Stimulated activated CD4-positive, alpha-beta T cell treated with anti-CD3 and anti-CD28 coated beads, Interleukin-15, amount 100 ng/mL, for 1 hour (primary cell): ENCODE measurements at places on chromosomes 13 and 19.

DNA sequence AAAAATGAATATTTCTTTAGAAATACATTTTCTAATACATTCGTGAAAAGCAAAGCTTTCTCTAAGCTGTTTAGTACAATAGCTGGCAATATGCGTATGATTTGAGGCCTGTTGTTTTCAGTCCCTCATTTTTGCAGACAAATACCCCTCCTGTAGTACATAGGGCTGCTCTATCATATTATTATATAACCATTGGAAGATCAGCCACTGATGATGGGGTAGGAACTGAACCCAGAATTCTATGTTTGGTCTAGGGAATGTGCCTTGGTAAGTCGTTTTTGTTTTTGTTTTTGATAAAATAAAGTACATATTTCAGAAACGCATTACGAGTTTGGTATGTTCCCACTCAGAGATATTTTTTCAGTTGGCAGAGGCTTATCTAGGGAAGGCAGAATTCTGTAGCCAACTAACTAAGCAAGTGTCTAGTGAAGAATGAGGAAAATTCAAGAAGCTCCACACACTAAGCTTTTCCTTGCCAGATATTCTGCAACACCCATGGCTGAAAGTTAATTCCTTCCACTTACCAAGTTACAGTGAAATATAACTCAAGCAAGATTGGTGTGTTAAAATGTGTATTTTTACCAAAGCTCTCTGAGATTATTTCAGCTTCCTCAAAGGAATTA is 656.9 kb upstream of the MIR17HG start:
- DNase-seq, result no peak

DNA sequence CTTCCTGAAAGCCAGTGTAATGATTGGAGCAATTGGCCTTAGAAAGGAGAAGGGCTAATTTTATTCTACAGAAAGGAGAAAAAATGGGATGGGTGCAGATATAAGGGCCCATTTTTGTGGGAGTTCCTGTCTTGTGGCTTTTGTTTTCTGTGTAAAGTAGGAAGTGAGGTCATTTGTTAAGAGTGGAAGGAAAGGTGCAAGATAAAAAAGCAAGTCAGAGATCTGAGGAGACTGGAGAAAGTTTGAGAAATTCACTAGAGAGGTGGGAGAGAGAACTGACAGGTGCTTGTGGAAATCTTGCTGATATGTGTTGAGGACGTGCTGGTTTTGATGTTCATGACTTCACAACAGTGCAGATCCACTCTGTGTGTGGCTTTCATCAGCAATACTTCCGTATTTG is 349.4 kb downstream of the DLEU7 start:
- DNase-seq, result no peak

GRCh38 chr13:35530147-35530546 is 53.7 kb upstream of the MAB21L1 start:
- no peak for DNase-seq

DNA sequence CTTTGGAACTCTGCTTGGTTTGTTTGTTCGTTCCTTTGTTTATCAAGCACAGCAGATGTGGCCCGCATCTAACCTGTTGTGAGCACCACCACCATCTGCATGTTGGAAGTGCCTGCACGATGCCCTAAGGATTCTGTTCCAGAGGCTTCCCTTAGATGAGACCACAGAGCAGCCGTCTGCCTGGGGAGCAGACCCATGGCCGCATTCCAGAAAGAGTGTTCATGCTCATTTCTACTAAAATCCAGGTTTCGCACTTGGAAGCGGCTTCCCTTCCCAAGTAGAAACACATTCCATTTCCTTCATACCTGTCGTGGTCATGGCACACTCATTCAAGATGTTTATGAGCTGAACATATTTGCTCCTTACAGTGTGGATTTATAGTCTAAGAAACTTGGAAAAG is 27.2 kb downstream of the COL4A2 start:
- no peak for DNase-seq

- no peak for DNase-seq
These were observed 4.3 kb downstream of the RUVBL2 start for GRCh38 chr19:48997972-48998371.

GRCh38 chr19:56321989-56322440 is 7.4 kb upstream of the ZSCAN5A start:
- DNase-seq, result no peak

- DNase-seq, result no peak
These were observed 5.2 kb downstream of the TMEM255B start for GRCh38 chr13:113763961-113764792.

GRCh38 chr13:50908371-50908770 is 1.2 kb upstream of the RNASEH2B start:
- DNase-seq, result no peak

DNA sequence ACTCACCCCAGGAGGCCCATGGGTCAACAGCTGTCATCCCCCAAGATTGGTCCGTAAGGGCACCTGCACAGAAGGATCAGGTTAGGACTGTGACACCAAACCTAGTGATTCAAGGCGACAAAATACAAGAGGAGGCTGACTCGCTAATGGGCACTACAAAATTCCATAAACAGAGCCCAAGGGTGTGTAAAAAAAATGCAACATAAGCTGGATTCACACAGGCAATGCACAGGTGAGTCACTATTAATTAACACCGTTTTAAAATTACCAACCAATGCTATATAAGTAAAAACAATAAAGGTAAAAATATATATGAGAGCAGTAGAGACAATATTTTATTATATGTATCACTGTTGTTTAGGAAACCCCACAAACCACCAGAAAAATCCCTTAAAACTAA is 1.9 kb downstream of the ZNF606 start:
- DNase-seq, result no peak

- DNase-seq, result no peak
These were observed at the start of gene ATP12A for GRCh38 chr13:24680258-24680920. ATP12A (plus strand) TSS chr13:24680408; CDS start chr13:24680744, 336 bp downstream.

DNA sequence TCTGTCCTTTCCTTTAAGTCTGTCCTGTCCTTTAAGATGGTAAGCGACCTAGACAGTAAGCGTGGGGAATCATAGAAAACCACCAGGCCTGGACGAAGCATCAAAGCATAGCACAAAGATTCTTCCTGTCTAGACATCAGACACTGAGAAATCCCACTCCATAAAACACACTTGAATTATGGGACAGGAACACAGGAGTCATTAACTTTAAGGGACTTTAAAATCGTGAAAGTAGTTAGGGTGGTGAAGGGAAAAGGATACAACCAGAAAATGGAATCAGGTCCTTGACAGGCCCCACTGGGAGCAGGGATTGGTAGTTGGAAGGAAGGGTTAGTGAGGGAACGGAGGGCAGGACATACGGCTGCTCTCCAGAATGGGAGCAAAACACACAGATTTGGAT is 31.6 kb upstream of the C1QTNF9 start:
- DNase-seq, result no peak

DNA sequence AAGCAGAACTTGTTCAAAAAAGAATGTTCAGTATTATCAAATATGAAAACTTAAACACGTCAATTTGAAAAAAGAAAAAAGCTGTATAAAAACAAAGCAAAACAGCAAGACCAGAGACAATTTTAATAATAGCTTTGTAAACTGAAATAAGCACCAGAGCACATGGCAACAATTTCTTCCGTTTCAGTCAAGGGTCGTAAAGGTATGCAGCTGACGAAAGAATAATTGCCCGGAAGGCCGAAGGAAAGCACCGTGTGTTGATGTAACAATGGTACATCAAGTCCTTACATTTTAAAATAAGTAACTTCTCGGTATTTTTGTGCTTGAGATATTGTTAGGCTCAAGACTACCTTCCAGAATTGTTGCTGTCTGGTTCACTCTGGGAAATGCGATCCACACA is 1.7 kb downstream of the PROSER1 start:
- no peak for DNase-seq

DNA sequence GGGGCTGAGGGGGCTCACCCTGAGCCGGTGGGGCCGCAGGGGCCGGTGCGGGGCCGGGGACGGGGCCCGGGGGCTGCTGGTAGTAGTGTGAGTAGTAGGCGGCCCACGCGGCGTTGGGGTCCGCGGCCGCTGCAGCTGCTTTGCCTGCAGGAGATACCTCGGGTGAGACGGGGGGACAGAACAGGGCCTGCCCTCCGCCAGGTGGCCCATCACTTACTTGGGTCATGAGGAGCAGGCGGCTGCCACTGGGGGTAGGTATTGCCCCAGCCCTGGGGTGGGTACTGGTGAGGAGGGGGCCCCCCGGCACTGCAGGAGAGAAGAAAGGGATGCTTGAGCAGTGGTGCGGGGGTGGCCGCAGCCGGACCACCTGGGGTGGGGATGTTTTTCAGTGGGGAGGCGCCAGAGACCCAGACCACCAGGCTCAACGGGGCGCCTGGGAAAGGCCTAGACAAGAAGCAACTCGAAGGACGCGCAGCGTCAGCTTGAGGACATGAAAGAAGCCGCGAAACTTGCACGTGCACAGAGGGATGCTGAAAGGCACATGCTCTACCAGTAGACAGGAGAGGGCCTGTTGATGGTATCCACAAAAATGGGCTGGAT is 8.9 kb downstream of the KHSRP start:
- no peak for DNase-seq

GRCh38 chr19:3860499-3860898 is 8.3 kb downstream of the ZFR2 start:
- DNase-seq, result no peak

DNA sequence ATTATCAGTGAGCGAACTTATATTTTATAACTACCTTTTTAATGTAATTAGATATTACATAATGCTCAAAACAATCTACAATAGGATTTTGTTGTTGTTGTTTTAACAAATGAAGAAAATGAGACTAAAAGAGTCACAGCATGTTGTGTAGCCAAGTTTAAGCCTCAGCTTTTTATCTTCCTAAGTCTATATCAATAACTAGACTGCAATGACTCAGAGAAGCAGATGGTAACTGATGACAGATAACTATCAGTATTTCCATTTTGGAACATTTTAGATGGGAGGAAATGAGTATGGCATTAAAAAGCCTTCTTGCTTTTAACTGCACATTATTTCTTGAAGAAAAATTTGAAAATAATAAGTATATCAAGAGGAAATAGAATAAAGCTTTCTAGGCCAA is 825.2 kb downstream of the SLITRK1 start:
- no peak for DNase-seq

GRCh38 chr13:75021151-75021550 is 460.8 kb downstream of the TBC1D4 start:
- DNase-seq, result no peak

DNA sequence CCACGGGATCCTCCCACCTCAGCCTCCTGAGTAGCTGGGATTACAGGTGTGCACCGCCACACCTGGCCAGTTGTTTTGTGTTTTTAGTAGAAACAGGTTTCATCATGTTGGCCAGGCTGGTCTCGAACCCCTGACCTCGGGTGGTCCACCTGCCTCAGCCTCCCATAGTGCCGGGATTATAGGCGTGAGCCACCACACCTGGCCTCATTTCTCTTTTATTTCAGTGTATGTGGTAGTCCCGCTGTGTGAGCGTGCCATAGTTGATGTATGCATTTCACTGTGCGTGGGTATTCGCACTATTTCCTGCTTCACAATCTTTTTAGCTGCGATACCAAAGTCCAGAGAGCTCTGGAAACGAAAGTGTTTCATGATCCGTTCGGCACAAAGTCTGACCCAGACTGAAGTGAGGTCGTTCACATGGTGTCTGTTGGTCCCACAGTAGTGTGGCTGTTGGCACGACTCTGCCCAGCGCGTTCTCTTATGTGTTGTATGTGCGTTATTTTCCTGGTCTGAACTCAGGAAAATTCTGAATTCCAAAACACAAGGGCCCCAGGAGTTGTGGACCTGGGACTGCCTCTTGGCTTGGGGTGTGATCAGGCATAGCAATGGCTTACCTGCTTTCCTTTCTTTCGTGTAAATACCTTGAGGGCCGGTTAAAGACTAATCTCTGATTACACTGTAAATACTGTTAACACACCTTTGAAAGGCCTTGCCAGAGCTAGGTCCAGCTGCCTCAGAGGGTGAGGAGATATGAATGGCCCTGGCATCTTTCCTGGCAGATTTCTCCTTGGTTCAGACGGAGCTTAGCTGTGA is 8.6 kb downstream of the EPN1 start:
- DNase-seq, result no peak

DNA sequence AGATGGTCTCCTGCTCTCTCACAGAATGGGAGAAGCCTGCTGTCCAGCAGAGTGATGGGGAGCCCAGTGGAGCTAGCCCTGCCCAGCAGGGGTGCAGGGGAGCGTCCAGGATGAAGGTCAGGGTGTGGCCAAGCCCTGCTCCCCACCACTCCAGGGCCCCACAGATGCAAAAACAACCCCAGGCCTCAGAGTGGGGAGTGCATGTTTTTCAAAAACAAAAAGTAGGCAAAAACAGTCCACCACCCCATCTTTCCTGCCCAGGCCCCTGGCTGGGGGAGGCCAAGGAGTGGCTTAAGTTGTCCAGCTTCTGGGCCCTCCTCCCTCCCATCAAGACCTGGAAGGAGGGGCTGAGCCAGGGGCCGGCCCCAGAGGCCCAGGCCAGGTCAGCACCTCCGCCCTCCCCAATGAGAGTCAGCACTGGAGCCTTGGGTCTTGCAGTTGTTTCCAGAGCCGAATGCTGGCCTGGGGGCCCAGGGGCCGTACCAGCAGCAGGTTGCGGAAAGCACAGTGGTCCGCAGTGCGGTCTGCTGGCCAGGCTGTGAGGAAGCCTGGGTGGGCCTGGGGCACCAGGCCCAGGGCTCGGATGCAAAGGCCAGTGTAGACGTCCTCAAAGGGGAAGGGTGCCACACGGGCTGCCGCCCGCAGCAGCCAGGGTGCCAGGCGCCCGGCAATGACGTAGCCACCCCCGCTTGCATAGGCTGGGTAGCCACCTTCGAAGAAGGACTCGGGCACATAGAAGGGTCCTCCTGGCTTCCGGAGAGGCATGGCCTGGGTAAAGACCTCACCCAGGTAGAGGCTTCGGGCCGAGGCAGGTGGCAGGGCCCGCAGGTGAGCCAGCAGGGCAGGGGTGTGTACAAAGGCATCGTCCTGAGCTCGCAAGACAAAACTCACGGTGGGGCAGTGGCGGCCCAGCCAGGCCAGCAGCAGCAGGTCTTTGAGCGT is 1.7 kb downstream of the B3GNT8 start:
- no peak for DNase-seq

DNA sequence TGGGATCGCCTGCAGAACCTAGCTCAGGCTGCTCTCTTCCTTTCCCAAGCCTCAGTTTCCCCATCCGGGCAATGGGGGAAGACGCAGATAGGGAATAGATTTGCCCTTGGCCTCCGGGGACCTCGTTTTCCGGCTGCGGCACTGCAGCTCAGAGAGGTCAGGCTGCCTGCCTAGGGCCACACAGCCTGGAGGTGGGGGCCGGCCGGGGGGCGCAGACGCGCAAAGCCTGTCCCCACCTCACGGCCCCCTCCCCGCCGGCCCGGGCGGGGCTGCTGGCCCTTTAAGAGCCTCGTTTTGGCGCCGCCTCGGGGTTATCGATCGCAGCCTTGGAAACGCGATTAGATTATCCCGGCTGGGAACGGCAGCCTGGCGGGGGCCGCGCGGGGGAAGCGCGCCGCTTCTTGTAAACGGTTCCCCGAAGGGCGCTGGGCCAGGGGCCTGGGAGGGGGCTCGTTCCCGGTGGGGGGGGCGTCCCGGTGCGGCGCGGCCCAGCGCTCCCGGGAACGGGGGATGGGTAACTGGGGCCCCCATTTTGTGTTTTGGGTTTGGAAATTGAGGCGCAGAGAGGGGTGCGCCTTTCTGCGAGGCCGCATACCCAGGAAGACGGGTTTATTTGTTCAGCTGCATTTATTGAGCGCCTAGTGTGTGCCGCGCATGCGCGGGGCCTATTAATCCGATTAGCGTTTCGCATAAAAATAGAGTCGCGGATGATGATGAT is 23.4 kb upstream of the TCF3 start:
- no peak for DNase-seq
